Fibroblast of pulmonary artery (primary cell): ENCODE measurements at places on chromosomes 11 and 22.
A peak's percentile ranks its signal among the peaks of the same experiment; 100 is the strongest.

GRCh38 chr22:31867386-31868153, 76.8 kb upstream of the YWHAH start:
- no peak for DNase-seq

DNA sequence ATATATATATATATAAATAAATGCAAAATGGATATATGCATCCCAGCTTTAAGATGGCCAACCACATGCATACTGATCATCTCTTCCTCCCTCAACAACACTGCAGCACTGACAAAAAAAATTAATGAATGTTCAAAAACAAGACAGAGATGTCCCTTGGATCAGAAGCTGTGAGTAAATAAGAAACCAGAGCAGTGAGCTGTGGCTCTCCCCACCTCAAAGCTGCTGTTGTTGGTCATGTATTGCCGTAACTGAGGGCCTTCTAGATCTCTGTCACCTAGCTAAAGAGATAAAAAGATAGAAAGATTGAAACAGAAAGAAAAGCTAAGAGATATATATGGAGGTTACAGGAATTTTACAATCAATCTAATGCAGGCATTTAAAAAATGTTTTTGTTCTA, 15.5 kb upstream of the TMEM135 start:
- no peak for DNase-seq

DNA sequence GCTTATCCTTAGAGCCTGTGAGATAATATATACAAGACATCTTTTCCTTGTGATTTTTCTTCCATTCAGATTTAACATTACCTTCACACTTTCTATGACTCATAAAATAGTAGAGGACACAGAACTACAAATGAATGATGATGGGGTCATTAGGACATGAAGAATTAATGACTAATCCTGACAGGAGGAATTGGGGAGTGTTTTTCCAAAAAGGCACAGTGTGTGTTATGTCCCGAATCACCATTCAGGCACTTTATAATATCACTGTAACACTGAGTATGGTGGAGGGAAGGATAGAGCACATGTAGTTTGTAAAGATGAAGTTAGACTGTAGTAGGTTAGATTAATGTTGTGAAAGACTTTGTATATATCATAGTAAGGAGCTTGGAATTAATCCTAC, 391.3 kb downstream of the JRKL start:
- peak; percentile 10 for DNase-seq

DNA sequence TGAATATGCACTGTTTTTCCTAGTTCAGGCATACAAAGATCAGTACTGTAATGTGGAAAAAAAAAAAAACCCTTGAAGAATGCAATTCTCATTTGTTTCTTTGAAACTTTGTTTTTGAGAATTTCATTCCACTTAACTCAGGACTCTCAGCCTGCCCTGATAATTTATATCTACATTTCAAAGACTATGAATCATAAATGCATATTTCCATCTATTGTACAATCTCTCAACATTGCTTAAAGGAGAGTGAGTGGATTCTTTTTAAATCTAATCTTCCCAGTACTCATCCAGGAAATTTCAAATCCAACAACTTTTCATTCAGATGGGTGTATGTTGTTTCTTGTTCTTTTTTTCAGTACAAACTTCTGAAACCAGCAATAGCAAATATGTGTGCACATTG, 322.2 kb upstream of the DDI1 start:
- DNase-seq = peak; percentile 72

DNA sequence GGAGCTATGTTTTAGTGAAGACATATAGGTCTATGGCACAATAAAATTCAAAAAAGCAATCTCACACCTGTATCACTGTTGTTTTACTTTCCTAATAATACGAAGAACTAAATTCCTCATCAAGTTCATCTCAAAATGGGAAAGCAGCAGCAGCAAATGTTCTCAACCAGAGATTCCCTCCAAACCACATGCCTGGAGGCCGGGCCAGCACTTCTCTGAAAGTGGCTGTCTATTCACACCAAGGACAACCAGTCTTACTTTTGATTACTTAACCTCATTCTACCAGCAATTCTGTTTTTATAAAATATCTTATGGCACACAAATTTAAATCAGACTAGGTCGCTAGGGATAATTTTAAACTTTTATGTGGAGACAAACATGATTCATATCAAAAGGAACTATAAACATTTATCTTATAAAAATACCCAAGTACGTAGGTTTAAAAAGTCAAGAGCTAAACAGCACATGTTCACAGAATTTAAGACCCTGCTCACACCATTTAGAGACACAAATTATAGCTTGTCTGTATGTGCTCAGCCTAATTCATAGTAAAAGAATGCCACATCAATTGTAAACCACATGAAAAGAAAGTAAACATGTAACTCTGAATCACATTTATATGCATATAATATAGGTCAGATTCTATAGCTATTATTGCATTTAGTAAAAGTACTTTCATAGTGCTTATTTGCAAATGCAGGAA, 46.1 kb downstream of the RRAS2 start:
- no peak for DNase-seq

GRCh38 chr11:8384199-8384821, 120.6 kb upstream of the LMO1 start:
- DNase-seq = peak; percentile 24

- DNase-seq = no peak
Observed at GRCh38 chr11:65058419-65059054, at the start of gene NAALADL1. Gene NAALADL1 (minus strand): TSS chr11:65058553. CDS start chr11:65058521, 32 bp downstream.

GRCh38 chr11:15815246-15816195, 540.8 kb downstream of the SOX6 start:
- peak; percentile 76 for DNase-seq

DNA sequence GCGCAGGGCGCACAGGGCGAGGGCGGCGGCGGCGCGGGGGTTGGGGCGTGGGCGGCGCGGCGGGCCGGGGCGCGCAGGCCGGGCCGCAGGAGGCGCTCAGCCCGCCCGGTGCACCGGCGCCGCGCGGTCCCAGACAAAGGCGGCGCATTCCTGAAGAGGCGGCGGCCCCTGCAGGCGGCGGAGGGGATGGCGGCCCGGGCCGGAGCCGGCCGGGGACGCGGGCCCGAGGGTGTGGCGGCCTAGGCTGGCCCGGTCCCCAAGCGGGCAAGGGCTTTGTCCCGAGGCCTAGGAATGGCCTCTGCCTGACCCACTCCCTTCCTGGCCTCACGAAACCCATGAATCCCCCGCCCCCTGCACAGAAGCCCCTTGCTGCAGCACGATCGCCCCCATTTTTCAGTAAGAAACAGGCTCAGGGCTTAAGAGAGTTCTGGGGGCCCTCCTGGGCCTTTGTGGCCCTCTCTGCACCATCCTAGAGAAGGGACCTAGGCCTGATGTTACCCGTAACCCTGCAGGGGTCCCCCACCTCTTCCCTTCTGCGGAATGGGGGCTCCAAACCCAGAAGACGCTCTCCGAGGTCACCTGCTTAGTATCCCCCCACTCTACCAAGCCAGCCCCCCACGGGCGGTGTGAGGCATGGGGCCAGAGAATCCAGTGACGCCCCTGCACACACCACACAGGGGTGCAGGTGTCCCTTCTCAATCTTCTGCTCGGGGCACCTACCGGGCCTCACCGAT, at the start of gene RTN4R:
RTN4R (minus strand) TSS at position 40 of the 734 bp plus-strand sequence. CDS start 226 bp downstream, outside the sequence.
- peak; percentile 35 for DNase-seq

GRCh38 chr11:75891947-75892739, 77.1 kb downstream of the UVRAG start:
- no peak for DNase-seq

GRCh38 chr11:9689721-9690120, 25.8 kb downstream of the SWAP70 start:
- DNase-seq = peak; percentile 66

DNA sequence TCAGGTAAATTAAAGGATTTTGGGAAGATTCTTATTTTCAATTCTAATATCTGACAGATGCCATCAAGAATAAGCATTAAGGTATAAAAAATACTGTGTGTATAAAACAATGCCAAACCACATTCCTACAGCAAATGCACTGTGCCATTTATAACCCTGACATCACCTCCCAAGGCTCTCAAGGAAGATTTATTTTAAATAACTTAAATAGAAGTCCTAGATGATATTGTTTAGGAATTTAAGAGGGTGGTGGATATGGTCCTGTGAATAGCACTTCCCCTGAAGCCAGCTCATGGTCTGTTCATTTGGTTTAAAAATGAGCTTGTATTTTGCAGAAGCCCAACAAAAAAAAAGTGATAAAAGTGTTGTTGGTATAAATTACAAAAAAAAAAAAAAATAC, 32.1 kb downstream of the PPIL2 start:
- DNase-seq = peak; percentile 29
